Activated T-cell treated with anti-CD3 and anti-CD28 coated beads for 24 hours (primary cell): ENCODE measurements at places on chromosomes 1 and 21.

DNA sequence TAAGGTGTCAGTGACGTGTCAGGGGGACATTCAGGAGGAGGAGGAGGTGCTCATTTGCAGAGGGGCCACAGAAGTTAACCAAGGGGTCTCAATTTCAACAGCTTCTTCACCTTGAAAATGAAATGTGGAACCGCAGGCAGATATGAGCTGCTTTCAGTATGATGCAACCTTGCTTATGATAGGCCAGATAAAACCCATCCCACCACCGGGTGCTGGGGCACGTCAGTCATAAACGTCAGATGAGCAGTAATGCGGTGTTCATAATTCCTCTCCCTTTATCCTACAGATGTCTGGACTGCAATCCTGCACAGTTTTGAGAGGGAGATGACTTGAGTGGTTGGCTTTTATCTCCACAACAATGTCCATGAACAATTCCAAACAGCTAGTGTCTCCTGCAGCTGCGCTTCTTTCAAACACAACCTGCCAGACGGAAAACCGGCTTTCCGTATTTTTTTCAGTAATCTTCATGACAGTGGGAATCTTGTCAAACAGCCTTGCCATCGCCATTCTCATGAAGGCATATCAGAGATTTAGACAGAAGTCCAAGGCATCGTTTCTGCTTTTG lies 1.7 kb downstream of the PTGFR start:
- no peak for DNase-seq

GRCh38 chr1:208047476-208047934 lies 136.6 kb upstream of the CD34 start:
- DNase-seq: no peak

DNA sequence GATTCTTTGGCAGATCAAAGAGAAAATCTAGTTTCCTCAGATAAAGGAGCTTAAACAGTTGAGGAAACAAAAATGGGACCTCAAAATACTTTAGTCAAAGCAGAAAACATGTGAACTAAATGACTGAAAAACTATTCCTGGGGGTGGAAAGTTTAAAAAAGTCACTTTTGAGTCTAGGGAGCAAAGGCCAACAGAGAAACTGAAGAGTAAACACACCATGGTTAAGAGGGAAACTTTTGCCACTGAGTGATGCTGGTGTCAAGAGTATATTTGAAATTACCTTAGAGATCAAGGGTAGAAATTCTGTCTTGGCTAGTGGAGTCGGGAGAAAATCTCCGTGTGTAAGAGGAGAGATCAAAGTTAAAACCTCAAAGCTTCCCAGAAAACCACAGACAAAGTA lies 501.2 kb upstream of the ADGRL4 start:
- no peak for DNase-seq

DNA sequence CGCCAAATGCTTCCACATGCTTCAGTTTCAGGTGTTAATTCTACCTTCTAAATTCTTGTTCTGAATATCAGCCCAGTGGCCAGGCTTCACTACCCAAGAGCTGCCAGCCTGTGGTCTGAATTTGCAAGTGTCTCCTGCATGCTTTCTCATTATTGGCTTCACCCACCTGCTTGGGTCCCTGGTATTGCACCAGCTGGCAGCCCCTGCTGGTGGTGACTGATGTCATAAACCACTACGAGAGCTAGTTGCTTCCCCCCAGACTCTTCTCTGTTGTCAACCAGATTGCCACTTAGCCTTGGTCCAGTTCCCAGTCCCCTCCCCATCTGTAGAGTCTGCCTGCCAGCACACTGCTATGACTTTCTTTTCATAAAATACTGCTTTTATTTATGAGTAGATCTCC lies 197.7 kb upstream of the DUSP10 start:
- DNase-seq: no peak

GRCh38 chr1:47941609-47942239 lies 55.5 kb downstream of the TRABD2B start:
- no peak for DNase-seq

- DNase-seq: no peak
Observed at GRCh38 chr1:217140041-217140901, 417.0 kb upstream of the ESRRG start.

DNA sequence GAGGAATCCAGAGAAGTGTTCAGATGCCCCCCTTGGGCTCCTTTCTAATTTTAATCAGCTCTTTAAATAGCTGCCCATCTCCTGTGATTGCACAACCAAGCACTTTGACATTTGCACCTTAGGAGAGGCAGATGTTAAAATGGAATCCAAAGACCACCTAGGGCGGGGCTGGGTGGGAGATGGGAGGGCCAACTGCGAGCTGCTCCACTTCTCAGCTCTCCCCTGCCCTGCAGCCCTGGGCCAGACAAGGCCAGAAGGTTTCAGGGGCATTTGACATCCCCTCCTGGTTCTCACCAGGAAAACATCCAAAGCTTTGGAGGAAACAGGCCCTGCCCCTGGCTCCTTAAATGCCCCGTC lies 106.9 kb downstream of the DHRS3 start:
- DNase-seq: no peak

DNA sequence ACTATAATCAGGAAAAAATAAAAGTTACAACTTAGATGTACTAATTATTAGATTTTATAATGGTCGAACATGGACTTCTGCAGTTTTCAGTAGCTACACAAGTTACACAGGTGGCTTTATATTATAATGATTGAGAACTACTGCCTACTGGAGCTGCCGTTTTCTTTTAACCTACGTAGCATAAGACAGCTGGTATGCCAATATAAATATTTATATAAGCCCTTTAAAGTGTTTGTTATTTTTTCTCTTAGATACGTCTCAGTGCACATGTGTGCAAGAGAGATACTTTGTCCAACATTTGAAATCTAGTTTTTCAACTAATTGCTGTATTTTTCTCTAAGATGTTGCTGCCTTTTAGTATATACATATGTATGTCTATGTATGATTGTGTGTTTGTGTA lies 42.4 kb downstream of the PDC start:
- no peak for DNase-seq

- no peak for DNase-seq
Observed at GRCh38 chr1:46452931-46453325, 36.7 kb upstream of the DMBX1 start.

GRCh38 chr1:190129366-190129765 lies 348.3 kb downstream of the BRINP3 start:
- DNase-seq: no peak

DNA sequence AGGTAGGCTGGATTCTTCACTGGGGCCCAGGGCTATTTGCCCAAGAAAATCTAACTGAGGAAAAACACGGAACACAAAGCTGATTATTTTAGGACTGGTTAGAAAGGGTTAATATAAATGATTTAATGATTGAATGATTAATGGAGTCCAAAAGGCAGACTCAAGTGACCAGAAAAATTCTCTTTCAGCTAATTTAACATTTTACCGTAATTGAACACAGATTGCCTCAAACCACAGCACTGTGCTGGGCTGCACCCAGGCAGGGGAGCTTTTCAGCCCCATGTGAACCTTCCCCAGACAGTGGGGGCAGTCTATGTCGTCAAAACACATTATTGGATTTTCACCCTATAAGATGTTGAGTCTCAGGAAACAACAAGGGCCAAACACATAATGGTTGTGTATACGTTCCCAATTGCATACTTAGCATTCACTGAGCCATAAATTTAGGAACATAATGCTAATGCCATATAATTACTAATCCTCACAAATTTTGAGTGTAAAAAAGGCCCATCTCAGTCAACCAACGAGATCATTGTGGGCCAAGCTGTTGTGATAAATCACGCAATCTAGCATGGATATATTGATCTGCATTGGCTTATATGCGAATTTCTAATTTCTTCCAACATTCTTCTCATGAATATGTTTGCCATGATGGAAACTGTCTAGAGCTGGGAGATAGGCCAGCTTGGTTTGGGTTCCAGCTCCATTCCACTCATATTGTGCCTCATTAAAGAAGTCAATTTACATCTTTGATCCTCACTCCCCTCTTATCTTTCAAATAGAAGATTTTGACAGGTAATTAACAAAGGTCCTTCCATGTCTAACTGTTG lies 27.7 kb downstream of the DSCAM start:
- DNase-seq: no peak

GRCh38 chr1:961132-961669 lies 817 bp downstream of the KLHL17 start:
- no peak for DNase-seq
